ENCODE measurements at places on chromosomes 7 and 10.
A peak's percentile ranks its signal among the peaks of the same experiment; 100 is the strongest.

- no peak for DNase-seq
Measured at GRCh38 chr10:71978476-71978875, 14.3 kb downstream of the CHST3 start.

- DNase-seq, result no peak
Measured at GRCh38 chr7:144513334-144513733, 109.8 kb upstream of the NOBOX start.

DNA sequence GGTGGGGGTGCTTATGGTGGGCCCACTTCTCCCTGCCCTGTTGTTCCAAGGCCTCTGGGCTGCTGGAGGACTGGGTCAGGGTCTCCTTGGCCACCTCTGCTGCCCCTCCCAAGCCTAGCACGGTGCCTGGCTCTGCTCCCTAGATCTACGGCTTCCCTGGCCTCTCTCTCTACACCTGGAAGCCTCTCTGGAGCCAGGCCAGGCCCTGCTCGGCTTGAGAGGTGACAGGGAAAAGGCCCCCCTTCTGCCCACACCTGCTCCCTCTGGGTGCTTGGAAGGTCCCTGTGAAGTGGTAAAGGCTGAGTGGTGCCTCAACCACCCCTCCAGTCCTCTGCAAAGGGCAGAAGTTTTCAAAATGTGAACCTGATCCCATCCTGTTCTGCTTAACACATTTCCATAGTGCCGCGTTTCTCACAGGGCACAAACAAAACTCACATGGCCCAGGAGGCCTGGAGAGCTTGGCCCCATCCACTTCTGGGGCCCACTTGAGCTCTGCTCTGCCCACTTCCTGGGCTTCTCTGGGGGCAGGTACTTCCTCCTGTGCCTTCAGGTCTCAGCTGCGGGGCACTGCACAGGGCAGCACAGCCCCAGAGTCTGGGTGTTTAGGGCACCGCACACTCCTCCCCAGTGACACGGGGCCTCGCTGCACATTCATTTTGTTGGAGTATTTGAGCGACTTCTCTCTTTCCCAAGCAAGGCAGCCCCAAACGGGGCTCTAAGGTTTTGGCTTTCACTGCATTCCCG lies 169.9 kb downstream of the PIP4K2A start:
- DNase-seq, result no peak

- no peak for DNase-seq
Measured at GRCh38 chr10:21304608-21305007, 220.9 kb downstream of the SKIDA1 start.

DNA sequence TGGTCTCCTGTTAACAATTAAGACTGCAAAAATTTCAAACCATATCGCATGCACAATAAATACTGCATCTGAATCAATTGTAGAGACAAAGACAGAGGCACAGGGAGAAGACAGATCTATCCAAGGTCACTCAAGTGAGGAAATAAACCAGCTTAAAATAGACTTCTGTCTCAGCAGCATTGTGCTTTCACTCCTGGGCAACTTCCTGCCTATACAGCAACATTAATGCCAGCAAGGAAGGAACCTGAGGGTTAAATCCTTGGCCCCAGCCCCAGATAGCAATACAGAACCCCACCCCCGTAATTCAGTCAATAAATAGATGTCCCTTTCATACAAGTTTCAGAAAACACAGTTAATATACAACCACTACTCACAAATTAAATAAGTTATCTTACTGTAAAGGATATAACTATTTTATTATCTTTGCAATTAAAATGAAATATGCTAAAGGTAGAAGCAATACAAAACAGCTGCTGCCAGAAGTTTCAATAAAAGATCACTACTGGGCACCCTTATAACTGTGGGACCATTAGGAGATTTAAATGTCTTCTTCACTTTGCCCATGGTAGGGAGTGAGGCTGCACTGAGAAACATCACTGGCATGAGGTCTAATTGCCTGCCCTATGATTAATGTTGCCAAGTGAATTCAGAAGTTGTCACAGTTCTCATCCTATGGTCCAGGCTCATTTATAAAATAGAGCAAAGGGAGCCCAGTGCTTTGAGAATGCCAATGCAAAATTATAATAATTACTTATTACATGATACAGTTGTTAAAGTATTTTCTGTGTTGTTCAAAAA lies 49.4 kb downstream of the CAV1 start:
- DNase-seq, result no peak

- no peak for DNase-seq
Measured at GRCh38 chr10:7763929-7764328, 23.9 kb downstream of the KIN start.

GRCh38 chr10:43333653-43334052 lies 37.8 kb upstream of the FXYD4 start:
- DNase-seq, result no peak

- no peak for DNase-seq
Measured at GRCh38 chr7:14793151-14793550, 109.4 kb downstream of the DGKB start.

GRCh38 chr7:143381427-143382125 lies 431 bp downstream of the ZYX start:
- peak; percentile 88 for DNase-seq

GRCh38 chr10:31584876-31585275 lies 265.9 kb downstream of the ZEB1 start:
- DNase-seq, result no peak

- no peak for DNase-seq
Measured at GRCh38 chr7:116785843-116786242, 76.5 kb upstream of the CAPZA2 start.

DNA sequence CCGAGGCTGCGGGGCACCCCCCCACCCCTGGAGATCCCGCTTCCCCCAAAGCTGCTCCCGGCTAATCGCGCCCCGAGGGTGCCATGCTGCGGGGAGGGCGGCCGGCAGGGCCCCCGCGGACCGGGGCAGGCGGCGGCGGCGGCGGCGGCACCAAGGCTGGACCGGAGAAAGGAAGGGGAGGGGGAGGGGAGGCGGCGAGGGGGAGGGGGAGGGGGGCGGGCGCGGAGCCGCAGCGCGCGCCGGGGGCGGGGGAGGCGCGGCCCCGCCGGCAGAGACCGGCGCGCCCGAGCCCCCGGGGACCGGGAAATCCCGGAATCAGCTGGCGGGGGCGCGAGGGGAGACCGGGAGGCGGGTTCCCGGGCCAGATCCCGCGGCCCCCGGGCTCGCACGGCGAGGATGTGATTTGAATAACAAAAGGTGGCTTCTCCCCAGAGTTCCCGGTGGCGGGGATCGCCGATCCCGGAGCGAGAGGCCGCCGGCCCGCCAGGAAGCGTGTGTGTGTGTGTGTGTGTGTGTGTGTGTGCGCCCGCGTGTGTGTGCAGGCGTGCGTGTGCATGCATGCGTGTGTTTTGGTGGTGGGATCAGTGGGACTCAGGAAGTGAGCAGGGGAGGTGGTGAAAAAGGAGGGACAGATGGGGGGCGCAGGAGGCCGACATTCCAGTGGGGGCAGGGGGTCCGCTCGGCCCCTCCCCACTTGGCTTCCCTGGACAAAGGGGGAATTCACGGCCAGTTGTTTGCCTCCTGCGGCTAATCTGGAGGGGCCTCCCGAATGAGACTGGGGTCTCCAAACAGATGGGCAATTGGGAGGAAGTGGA lies 99.5 kb downstream of the HIP1 start:
- DNase-seq, result peak; percentile 72

DNA sequence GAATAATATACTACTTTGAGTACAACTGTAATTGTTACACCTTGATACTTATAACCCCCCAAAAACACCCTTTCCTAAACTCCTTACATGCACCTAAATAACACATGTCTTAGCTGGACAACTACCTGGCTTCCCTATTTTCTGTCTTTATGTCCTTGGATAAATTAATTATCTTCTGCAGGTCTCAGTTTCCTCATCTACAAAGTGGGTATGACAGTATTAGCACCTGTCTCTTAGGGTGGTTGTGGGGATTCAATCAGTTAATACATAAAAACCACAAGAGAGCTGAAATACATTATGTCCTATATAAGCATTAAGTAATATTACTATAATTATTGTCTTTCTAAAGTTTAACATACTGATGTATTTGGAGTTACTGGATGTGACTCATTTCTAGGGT lies 10.8 kb downstream of the STEAP2 start:
- DNase-seq, result no peak

- DNase-seq, result no peak
Measured at GRCh38 chr7:37411444-37412034, 37.1 kb downstream of the ELMO1 start.

DNA sequence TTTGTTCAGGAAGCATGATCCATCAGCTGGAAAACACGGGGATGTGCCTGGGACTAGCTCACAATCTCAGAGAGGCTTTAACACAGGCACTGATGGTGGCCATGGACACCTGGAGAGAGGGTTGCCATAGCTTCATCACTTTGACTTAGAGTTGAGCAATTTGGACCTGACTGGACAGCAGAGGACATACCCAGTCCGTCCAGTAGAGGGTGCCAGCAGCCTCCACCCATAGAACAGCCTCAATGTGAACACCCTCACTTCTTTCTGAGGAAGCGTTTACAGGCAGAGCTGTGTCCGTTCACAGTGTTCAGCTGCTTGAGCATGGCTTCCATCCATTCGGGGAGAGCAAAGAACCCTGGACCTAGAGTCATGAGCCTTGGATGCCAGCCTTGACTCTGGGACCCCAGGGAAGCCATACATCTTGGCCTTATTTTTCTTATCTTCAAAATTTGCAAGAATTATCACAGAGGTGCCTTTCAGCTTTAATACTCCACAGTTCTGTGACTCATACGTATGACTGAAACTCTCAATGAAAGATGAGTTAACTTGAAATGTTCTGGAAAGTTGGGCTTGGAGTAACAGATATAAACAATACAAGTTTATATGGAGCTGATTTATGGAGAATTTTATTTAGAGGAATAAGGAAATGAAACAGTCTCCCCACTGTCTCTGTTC lies 302.9 kb upstream of the PODXL start:
- peak; percentile 68 for DNase-seq

- no peak for DNase-seq
Measured at GRCh38 chr7:23247046-23247602, 549 bp downstream of the GPNMB start.

GRCh38 chr7:25389489-25390106 lies 161.3 kb upstream of the NPVF start:
- no peak for DNase-seq

- peak; percentile 51 for DNase-seq
Measured at GRCh38 chr7:102426268-102427018, 6.9 kb upstream of the ORAI2 start.

DNA sequence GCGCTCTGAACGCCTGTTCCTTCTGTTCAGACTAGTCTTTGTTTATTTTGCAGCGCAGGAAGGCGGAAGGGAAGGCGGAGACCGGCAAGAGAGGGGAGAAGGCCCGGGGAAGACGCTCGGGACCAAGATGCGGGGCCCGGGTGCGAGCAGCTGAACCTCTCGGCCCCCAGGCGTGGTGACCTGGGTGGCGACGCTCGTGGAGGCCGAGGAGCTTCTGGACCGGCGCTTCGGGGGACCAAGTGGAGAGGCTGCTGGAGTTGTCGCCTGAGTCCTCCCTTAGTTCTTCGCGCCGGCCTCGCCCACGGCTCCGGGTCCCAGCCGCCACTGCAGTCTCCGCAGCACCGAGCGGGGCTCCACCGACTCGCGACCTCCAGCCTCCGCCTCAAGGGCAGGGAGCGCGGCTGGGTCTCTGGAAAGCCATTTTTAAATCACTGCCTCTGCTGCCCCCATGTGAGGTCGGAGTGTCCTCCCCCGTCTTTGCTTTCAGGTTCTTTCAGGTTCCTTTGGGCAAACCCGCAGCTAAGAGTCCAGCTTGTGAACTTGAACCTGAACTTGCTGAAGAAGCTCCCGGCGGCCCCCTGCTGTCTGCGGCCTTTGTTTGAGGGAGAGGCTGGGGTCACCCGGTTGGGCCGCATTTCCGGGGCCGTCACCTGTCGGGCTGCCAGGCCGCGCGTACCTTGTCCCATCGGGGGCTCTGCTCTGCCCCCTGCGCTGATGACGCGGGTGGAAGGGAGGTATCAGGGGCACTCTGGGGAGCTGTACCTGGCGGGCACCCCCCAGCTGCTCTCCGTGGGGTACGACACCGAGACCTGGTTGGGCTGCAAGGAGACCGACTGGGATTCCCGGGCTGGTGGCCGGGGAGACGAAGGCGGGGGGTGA lies 136.0 kb downstream of the KIF20B start:
- DNase-seq, result peak; percentile 51
